Brain microvascular endothelial cell (primary cell): ENCODE measurements at places on chromosomes 5 and 9.

DNA sequence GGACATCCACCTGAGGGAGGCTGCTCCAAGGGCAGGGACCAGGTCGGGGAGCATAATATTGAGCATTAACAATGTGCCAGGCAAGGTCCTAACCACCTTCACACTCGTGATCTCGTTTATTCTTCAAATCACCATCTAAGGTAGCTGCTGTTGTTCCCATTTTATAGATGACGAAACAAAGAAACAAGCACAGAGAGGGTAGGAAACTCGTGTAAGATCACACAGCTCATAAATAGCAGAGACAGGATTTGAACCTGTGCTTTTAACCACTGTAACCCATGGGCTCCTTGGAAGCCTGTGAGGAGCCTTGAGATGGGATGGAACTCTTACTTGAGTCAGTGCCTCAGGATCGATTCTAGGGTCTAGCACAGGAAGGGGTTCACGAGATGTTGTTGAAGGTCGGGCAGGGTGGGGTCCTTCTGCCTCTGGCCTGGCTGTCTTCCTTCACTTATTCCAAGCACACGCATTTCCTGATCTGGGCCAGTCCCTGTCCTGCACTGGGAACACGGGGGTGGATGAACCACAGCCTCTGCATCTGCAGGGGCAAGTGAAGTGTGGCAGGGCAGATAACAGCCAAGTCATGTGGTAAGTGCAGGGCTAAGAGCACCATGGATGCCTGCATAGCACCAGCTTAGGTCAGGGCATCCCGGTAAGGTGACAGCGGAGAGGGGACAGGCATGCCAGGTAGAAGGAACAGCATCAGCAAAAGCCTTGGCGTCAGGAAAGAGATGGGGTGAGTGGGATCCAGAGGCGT lies 188.1 kb downstream of the MELK start:
- DNase-seq = no peak

- no peak for DNase-seq
These were observed 159.4 kb downstream of the GNAQ start for GRCh38 chr9:77872177-77872576.

DNA sequence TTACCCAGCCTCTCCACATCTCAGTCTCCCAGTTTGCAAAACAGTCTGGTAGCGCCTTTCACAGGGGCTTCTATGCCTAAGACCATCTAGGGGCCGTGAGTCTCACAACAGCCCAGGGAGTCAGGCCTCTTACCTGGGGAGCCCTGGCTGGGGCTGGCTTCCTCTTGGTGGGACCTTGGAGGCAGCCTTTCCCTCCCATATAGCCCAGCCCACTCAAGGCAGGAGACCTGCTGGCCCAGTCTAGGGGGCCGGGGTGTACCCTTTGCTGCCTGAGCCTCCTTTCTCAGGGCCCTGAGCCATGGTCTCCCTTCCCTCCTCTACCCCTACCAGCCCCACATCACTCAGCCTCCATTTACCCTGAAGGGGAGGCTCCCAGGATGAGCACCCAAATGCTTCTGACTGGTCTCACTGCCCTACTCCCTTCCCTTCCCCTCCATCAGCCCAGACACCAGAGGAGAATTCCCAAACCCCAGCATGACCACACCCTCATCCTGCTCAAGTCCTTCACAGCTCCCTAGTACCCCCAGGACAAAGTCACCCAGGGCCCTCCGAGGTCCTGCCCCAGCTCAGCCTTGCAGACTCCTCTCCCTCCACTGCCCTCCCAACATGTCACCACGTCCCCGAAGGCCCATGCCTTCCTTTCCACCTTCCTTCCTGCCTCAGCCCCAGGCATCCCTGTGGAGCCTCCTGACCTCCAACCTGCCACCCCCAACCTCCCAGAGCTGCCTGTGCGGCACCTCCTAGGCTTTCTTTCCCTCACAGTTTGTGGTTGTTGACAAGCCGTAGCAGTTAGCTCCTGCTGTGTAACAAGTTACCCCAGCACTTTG lies 55.3 kb downstream of the BARX1 start:
- no peak for DNase-seq

DNA sequence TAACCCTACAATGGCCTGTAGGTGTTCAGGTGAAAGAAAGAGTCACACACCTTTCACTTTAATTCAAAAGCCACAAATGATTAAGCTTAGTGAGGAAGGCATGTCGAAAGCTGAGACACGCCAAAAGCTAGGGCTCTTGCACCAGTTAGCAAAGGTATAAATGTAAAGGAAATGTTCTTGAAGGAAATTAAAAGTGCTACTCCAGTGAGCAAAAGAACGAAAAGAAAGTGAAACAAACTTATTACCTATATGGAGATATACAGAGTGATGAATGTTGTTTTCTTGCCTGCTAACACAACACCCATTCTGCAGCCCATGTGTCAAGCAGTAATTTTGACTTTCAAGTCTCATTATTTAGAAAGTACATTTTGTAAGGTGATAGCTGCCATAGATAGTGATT lies 254.2 kb upstream of the SLC24A2 start:
- no peak for DNase-seq

DNA sequence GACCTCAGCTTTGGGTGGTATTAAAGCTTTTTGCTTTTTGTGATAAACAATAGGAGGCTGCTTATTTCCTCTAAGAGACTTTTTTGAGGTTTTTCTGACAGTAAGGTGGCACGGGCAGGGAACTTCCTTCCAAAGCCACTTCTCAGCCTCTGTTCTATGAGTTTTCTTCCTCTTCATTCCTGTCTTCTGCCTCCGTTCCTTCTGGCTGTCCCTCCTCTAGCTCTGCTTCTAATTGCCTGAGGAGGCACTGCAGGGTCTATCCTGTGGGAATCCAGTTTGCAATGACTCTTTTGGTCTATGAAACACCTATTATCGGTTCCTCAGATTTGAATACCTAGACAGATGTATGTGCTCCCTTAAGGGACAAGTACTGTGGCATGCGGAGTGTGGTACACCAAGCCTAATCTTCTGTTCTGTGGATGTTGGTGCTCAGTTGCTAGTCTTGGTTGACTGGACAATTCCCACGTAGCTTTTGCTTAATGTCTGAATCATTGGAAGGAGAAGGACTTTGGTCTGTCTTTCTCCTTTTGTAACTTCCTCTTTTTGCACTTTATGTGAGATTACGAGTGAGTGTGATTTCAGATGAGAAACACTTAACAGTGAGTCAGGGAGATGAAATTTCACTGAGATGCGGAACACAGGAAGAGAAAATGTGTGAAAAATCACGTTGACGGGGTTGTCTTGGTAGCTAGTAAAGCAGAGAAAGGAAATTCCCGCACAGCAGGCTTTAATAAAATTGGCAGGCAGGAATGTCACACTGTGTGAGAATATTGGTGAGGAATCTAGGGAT lies 305.2 kb downstream of the EFNA5 start:
- DNase-seq = peak; percentile 90

- DNase-seq = peak; percentile 77
These were observed 36.7 kb downstream of the CDK7 start for GRCh38 chr5:69271376-69271775.

DNA sequence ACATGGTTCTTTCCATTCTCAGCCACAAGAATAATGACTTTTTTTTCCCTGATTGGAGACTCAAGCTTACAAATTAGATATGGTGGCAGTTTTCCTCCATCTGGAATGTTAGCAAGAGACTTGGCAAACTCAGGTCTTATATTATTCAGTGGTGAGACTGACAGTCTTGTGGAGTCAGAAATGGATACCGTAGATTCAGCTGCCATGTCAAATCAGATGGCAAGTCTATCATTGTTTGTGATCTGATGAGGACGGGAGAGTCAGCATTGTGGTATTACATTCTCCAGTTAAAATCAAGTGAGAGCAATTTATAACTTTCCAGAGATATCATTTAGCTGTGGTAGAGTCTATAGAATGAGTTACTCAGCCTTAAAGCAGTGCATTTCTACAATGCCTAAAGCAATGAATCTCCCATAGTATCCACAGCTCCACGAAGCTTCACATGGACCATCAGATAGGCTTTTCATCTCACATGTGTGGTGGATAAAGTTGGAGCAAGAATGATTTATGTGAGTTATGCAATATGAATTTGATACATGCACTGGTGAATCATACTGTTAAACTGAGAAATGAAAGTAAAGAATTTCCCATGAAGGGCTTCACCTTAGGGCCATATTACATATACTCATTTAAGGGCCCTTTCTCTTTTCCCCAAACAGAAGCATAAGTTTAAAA lies 430.6 kb downstream of the ZNF608 start:
- peak; percentile 40 for DNase-seq

DNA sequence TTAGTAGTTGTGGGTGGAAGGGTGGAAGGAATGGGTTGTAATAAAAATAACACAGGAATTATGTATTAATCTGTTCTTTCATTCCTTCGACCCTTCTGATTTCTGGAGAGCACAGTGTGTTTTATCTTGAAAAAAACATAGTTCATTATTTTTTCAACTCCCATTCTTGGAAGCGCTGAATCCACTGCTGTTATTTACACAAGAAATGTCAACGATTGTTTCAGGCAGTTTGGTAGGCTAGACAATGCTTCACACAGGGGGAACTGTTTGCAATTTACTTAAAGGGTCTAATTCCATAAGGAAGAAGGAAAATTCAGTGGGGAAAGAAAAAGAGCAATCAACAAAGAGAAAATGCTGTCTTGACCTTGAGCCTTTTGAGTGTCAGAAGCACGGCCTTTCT lies 142.9 kb downstream of the TLE1 start:
- DNase-seq = no peak

- DNase-seq = no peak
These were observed 25.2 kb downstream of the WNK2 start for GRCh38 chr9:93209097-93209496.

DNA sequence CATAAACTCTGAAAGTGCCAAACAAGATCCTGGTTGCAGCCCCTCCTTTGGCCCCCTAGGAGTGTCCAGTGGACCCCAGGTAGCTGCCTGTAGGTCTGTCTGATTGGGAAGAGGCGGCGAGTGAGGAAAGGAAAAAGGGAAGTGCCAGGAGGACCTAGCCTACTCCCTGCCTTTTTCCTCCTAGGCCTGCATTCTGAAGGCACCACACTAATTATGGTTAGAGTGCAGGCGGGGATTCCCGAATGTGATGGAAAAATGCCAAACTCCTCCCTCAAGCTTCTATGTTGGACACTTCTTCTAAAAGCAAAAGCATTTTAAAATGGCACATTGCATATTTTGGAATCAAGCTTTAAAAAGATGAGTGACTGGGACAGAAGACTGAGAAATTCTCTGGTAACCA lies 83.2 kb upstream of the SMIM15 start:
- DNase-seq = no peak

DNA sequence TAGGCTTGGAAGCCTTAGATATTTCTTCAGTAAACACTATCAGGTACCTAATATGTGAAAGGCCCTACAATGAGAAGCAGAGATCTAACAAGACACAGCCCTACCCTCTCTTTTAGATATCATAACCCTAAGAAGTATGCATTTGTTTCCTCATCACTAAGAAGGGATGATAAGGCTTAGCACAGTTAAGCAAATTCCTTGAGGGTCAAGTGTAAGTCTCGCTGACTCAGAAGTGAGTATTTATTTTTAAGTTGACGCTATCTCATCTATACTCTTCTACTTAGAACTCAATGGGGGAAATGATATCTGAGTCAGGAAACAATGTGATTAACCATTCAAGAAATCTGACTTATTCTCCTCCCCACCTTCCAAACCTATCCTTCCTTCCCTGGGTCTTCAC lies 149.7 kb downstream of the ESM1 start:
- DNase-seq = peak; percentile 59

DNA sequence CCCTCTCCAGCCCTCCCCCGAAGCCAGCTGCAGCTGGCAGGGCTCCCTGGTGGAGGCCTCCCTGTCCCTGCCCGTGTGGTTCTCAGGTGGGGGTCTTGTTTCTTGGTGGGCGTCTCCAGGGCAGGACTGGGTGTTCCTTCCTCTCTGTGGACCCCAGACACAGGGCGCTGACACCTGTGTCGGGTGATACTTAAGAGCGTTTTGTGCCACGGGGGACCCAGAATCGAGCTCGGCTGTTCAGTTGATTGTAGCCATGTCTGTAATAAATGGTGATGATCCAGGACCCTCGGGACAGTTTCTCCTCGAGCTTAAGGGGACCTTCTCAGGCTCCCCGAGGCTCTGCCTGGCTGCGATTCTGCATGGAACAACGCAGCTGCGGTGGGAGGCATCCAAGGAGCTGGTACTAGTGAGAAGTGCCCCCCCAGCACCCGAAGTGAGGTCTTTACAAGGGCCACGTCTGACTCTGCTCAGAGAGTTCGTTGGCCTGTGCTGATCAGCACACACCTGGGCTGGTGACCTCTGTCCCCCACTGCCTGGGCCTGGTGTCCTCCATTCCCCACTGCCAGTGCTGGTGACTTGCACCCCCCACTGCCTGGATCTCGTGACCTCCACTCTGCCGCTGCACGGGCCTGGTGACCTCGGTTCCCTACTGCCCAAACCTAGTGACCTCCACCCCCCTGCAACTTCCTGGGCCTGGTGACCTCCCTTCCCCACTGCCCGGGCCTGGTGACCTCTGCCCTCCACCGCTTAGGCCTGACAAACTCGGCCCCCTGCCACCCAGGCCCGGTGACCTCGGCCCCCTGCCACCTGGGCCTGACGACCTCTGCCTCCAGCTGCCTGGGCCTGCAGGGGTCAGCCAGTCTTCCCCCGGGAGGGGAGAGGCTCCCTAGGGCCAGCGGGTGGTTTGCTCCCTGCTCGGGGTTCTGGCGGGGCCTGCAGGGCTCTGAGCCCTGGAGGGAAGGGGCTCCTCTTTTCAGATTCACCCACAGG lies 36.0 kb downstream of the NDUFS6 start:
- no peak for DNase-seq

DNA sequence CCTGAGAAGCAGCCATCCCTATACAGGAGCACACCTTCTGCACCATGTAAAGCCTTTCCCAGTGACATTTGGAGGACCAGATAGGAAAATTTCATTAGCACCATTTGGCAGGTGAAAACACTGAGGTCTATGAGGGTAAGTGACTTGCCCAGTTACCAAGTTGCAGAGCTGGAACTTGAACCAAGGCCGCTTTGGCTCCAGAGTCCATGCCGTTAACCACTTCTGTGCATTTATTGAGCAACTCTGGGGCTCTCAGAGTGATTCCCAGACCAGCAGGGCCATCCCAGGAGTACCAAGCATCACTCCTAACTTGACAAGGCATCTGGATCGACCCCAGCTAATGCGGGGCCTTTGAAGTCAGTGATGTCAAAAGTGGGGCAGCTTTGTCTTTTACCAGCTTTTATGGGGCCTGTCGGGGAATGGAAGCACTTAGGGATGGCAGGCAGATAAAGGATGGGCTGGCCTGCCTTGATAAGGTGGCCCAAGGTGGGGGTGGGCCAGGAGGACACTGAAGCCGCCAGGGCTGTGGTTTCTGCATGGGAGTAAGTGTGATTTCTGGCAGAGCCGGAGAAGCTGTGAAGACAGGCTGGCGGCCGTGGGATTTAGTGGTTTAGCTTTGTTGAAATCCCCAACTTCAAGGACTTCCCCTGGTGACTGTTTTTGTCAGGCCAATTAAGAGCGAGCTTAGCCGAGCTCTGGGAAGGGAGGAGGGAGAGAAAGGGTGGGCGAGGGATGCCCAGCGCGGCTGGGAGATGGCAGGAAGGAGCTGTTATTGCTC lies 127.3 kb downstream of the MACROH2A1 start:
- no peak for DNase-seq

DNA sequence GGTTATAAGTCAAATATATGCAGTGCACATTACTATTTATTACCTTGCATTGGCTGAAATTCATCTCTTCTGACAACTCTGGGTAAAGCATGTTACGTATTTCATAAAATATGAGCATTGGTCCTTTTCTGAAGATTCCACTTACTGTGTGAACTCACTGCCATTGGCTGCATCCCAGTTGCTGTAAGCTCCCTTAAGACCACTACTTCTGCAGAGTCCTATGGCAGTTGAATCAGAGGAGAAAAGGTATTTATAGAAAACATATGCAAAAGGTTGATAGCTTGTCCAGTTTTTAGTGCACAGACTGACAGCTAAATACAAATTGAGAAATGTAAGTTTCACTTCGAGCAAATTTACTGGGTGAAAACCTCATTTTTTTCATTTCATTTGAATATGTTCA lies 394.6 kb upstream of the ARRDC3 start:
- DNase-seq = no peak

- DNase-seq = no peak
These were observed 37.4 kb downstream of the FOXI1 start for GRCh38 chr5:170143091-170143490.
